ENCODE measurements at places on chromosomes 11 and 22.
A peak's percentile ranks its signal among the peaks of the same experiment; 100 is the strongest.

GRCh38 chr11:95279921-95280868 is 49.2 kb upstream of the SESN3 start:
- DNase-seq, result no peak

DNA sequence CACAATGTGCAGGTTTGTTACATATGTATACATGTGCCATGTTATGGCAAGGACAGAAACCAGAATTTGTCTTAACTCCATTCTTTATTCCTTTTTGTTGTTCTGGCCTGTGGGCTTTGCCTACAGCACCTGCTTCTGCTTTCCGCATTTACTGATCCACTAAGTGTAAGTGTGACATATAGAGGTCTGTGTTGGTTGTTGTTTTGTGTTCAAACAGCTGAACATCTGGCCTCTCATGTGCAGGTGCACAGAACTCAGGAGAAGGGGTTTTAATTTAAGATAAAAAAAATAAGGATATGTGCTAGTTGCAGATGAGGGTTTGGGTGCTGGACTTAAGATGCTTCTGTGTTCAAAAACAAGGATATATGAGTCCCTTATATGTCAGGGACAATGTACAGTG is 85.8 kb upstream of the RAG2 start:
- DNase-seq, result no peak

GRCh38 chr22:43333156-43333555 is 10.0 kb downstream of the SCUBE1 start:
- DNase-seq, result no peak

- no peak for DNase-seq
Measured at GRCh38 chr22:20574920-20575353, 67.5 kb downstream of the MED15 start.

DNA sequence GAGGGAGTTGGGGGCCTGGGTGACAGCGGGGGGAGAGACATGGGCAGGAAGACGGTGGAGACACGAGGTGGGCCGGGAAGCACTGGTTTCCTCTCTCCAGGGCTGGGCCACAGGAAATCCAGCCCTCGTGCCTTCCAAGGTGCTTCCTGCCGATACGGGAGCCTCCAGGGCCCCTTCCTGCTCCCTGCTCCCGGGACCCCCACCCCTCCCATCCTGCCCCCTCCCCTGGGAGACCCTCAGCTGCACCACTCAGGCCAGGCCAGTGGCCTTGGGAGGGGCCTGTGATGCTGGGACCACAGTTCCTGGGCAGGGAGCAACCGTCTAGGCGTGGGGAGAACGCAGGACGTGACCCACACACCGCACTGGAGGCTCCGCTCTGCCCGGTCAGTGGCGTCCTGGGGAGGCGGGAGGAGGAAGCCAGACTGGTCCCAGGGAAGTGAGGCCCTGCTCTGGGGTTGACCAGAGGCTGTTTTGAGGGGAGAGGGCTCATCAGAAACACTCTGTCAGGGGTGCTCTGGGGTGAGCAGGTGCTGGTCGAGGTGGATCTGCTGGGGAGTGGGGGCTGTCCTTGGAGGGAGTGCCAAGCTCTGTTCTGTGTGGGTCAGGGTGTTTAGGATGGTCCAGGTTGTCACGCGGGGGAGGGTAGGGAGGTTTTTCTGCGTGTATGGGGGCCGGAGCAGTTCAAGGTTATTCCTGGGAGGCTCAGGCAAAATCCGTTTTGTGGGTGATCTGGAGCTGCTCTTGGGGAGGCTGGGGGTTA is at the start of gene SHANK3:
Gene SHANK3, plus strand, starts transcription at position 353 of the 760 bp plus-strand sequence.
- peak; percentile 17 for DNase-seq

DNA sequence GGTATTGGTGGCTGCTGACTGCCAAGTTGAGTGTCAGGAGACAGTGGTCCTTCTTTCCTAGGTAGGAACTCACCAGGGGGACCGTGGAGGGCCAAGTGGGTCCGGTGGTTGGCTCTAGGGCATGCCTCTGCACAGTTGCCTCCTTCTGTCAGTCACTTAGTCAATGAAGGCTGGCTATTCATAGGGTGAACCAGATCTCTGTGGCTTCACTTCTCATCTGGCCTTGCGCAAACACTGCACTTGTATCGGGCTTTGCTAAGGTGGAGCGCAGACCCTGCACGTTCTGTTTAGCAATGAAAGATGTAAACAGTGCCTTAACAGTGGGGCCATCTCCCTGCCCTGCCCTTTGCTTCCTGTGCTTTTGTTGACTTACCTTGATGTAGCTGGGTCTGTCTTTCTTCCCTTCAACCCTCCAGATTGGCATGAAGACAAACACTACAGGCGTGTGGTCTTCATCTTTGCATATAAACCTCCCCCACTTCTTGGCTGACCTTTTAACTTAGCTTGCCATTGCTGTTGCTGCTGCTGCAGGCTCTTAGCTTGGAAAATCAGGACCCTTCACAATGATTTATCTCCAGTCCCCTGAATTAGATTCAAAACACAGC is 6.7 kb upstream of the SORL1-AS1 start:
- DNase-seq, result no peak

DNA sequence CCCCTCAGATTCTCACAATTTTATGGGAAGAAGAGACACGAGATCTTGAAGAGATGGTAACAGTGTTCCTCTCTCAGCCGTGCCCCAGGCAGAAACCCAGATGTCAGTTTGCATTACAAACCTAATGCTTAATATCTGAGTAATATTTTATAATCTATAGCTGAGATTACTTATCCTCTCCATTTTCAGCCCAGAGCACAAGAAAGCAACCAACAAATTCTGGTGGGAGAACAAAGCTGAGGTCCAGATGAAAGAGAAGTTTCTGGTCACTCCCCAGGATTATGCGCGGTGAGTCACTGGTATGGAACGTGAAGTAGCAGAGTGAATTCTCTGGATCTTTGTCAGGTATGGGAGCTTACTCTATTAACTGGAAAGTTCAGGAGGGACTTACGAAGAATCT is 884 bp downstream of the CENATAC start:
- peak; percentile 43 for DNase-seq

DNA sequence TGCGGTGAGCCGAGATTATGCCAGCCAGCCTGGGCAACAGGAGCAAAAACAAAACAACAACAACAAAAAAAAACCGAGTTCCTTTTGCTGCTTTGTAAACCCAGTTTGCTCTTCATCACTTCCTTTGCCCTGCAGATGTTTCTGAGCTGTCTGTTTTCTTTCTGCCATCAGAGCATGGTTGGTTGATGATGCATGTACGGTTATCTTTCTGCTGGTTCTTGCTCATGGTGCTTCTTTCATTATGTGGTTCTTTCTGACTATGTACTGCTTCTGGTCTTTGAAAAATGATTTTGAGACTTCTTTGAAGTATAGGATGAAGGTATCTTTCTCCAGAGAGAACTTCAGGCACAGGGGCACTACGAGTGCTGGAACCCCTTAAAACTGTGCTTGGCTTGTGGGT is 13.2 kb downstream of the TANGO2 start:
- DNase-seq, result no peak

- peak; percentile 59 for DNase-seq
Measured at GRCh38 chr11:75347781-75348566, 3.5 kb downstream of the ARRB1 start.

GRCh38 chr11:66155387-66156073 is 85.5 kb downstream of the PACS1 start:
- DNase-seq, result no peak

GRCh38 chr11:17876827-17877226 is 136.0 kb downstream of the SERGEF start:
- no peak for DNase-seq

DNA sequence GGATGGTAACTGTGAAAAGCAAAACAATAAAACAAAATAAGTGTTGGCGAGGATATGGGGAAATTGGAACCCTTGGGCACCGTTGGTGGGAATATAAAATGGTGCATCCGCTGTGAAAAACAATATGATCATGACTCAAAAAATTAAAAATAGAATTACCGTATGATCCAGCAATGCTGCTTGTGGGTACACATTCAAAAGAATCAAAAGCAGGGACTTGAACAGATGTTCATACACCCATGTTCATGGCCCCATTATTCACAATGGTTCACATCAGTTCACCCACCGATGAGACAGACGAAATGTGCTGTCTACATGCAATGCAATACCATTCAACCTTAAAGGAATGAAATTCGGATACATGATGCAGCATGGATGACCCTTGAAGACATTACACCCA is 1.2 kb upstream of the DERL3 start:
- DNase-seq, result no peak

- DNase-seq, result no peak
Measured at GRCh38 chr11:3231550-3231850, 717 bp downstream of the MRGPRE start.

GRCh38 chr11:86369668-86370067 is 5.0 kb upstream of the CCDC81 start:
- DNase-seq, result no peak

DNA sequence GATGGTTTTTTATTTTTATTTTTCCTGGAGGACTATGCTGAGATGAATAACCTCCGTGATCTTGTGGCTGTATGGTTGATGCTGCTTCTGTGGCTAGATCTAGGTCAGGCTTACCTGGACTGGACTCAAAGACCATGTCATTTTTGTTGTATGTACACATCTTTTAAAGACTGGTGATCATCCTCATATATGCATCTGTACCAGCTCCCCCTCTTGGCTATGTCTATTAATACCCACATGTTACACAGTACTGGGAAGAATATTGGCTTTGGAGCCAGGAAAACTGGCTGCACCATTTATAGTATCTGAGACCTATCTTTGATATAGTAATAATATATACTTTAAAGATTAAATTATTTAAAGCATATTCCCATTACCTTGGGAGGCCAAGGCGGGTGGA is 18.4 kb upstream of the PITPNB start:
- DNase-seq, result no peak

- DNase-seq, result no peak
Measured at GRCh38 chr11:73358071-73358470, 18.1 kb upstream of the RELT start.

DNA sequence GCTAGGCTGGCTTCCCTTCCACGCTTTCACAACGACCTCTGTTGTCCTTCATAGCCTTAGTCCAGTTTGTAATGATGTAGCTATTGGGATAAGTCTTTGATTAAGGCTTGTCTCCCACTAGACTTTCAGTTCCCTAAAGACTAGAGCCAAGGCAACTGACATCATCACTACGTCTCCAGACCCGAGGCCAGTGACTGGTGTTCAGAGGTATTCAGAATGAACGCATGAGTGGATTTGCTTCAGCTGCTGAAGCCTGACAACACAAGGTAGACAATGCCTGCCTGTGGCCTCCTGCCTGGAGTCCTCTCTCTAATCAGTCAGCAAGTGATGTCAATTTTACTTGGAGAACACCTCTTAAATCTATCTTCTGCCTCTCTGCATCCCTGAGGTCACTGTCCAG is 13.6 kb downstream of the EFCAB6 start:
- no peak for DNase-seq

GRCh38 chr11:64138398-64138797 is 27.5 kb downstream of the MACROD1 start:
- DNase-seq, result no peak

GRCh38 chr11:120306519-120307242 is 18.4 kb upstream of the TLCD5 start:
- peak; percentile 78 for DNase-seq

GRCh38 chr11:44659641-44660040 is 67.1 kb upstream of the TSPAN18 start:
- peak; percentile 13 for DNase-seq

All from mucosa of gallbladder (tissue), 1 donor.